Effector CD4-positive, alpha-beta T cell (primary cell): ENCODE measurements at places on chromosomes 11 and 22.

DNA sequence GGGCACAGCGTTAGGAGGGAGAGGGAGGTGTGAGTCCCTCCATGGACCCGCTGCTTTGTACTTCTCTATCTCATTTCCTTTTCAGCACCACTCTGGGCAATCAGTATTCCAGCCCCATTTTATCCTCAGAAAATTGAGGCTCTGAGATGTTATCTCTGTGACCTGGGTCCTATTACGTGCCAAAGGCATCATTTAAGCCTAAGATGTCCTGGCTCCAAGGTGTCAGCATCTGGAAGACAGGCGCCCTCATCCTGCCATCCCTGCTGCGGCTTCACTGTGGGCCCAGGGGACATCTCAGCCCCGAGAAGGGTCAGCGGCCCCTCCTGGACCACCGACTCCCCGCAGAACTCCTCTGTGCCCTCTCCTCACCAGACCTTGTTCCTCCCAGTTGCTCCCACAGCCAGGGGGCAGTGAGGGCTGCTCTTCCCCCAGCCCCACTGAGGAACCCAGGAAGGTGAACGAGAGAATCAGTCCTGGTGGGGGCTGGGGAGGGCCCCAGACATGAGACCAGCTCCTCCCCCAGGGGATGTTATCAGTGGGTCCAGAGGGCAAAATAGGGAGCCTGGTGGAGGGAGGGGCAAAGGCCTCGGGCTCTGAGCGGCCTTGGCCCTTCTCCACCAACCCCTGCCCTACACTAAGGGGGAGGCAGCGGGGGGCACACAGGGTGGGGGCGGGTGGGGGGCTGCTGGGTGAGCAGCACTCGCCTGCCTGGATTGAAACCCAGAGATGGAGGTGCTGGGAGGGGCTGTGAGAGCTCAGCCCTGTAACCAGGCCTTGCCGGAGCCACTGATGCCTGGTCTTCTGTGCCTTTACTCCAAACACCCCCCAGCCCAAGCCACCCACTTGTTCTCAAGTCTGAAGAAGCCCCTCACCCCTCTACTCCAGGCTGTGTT lies 829 bp upstream of the APOC3 start:
- no peak for DNase-seq

- no peak for DNase-seq
Observed at GRCh38 chr11:77502346-77502905, 28.5 kb upstream of the PAK1 start.

DNA sequence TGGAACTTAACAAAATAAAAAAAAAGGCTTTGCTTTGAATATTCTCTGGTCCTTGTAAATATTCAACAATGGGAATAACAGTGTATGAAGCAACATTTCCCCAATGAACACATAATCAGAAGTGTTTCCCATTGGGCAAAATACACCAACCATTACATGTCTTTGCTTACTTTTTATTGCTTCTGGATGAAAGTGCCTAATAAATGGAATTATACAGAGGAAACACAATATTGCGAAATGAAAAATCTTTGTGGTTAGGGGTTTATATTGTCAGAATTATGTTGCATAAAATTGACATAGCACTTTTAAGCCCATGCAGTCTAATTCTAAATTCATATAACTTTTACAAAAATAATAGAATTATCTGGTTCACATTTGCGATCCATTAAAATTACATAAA lies 386.4 kb downstream of the DCDC1 start:
- DNase-seq, result no peak

DNA sequence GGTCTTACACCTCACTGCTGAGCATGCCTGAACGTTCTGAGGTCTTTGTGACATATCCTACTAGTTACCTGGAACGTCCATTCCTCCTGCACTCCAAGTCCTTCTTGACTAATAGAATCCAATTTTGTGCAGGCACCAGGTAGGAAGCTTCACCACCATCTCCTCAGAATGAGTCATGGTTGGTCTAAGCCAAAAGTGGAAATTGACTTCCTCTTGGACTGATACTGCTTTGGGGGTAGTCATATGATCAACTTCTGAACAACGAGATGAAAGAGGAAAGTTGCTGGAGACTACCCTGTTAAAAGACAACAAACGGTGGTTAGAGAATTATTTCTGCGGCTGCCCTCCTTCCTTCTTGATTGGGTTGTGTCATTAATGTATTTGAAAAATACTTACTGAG lies 374.2 kb upstream of the LARGE1 start:
- no peak for DNase-seq

GRCh38 chr11:69369210-69369825 lies 75.4 kb downstream of the MYEOV start:
- no peak for DNase-seq

GRCh38 chr22:26995235-26995634 lies 337.8 kb downstream of the MIAT start:
- no peak for DNase-seq

GRCh38 chr11:117182551-117182935 lies 4.0 kb downstream of the SIDT2 start:
- no peak for DNase-seq

GRCh38 chr11:66051371-66051765 lies 796 bp upstream of the SF3B2 start:
- DNase-seq, result no peak

DNA sequence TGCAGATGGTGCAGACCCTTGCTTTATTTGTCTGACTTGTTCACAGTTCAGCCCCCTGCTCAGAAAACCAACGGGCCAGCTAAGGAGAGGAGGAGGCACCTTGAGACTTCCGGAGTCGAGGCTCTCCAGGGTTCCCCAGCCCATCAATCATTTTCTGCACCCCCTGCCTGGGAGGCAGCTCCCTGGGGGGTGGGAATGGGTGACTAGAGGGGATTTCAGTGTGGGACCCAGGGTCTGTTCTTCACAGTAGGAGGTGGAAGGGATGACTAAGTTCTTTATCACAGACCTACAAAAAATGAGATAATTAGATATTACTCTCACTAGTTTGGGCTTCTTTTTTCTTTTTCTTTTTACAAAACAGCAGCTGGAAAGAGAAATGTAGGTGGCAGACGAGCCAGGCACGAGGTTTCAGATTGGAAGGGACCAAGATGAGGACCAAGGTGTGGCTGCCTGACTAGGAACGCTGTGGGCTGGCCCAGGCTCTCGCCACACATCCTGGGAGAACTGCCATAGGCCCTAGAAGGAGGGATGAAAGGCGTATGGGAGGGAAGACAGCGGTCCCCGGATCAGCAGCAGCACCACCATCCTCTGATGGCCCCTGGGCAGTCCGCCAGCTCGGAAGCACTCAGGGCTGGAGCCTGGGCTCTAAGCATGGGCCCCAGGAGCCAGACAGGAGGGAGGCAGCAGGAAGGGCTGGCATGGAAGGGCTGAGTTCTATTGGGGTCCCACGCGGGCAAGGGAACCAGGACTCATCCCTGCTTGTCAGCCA lies 14.2 kb downstream of the TXN2 start:
- DNase-seq, result no peak

GRCh38 chr11:119340335-119341221 lies at the start of gene C1QTNF5:
C1QTNF5 (minus strand) TSS chr11:119340883; CDS start chr11:119340397, 486 bp downstream.
- no peak for DNase-seq

DNA sequence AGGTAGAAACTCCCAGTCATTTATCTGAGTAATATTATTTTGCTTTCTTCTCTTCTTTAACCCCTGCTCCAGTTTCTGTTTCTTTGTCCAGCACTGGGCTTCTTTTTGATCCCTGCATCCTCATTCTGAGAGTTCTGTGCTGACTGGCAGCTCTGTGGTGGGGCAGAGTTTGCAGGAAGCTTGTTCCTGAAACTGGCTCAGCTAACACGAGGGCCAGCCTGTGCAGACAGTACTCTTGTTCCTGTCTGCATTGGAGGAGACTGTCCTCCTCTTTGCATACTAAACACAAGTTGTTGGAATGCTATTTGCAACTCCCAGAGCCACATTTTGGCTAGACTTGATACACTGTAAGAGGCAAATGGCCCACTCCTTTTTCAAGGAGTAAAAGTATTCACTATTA lies 93.1 kb upstream of the HORMAD2 start:
- DNase-seq, result no peak

GRCh38 chr11:28243581-28243980 lies 135.4 kb downstream of the METTL15 start:
- DNase-seq, result no peak

GRCh38 chr22:23563111-23563510 lies 17.0 kb downstream of the IGLL1 start:
- no peak for DNase-seq

- peak; percentile 72 for DNase-seq
Observed at GRCh38 chr11:58567889-58568512, 7.7 kb downstream of the LPXN start.

- no peak for DNase-seq
Observed at GRCh38 chr11:77851503-77851902, 30.6 kb downstream of the AAMDC start.

GRCh38 chr11:2688381-2689231 lies 11.2 kb downstream of the KCNQ1OT1 start:
- no peak for DNase-seq

DNA sequence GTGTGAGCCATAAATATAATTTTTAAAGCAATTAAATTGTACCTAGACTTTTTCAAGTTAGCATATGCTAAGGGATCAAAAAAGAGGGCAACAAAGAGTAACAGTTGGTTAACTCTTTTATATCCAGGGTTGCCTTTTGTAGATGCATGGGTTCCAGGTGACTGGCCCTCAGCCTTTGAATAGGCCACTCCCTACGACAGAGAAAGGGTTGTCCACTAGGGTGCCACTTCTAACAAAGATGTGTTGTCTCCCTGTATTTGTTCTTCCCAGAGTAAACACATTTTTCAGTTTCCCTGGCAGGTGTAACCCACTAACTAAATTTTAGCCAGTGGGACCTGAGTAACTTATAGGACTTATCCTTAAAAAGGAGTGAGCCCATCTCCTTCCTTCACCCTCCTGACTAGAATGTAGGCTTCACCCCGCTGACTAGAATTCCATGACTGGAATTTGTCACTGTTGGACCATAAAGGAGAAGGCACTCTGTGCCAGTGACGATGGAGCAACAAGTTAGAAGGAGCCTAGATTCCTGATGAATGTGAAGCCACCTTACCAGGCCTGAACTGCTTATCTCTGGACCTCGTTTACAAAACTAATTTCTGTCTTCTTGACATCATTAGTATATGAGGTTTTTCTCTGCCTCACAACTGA lies 16.6 kb downstream of the TUG1 start:
- no peak for DNase-seq

- no peak for DNase-seq
Observed at GRCh38 chr11:23112987-23113886, 253.0 kb upstream of the CCDC179 start.

- DNase-seq, result no peak
Observed at GRCh38 chr11:130651066-130651855, 202.8 kb downstream of the ADAMTS15 start.

DNA sequence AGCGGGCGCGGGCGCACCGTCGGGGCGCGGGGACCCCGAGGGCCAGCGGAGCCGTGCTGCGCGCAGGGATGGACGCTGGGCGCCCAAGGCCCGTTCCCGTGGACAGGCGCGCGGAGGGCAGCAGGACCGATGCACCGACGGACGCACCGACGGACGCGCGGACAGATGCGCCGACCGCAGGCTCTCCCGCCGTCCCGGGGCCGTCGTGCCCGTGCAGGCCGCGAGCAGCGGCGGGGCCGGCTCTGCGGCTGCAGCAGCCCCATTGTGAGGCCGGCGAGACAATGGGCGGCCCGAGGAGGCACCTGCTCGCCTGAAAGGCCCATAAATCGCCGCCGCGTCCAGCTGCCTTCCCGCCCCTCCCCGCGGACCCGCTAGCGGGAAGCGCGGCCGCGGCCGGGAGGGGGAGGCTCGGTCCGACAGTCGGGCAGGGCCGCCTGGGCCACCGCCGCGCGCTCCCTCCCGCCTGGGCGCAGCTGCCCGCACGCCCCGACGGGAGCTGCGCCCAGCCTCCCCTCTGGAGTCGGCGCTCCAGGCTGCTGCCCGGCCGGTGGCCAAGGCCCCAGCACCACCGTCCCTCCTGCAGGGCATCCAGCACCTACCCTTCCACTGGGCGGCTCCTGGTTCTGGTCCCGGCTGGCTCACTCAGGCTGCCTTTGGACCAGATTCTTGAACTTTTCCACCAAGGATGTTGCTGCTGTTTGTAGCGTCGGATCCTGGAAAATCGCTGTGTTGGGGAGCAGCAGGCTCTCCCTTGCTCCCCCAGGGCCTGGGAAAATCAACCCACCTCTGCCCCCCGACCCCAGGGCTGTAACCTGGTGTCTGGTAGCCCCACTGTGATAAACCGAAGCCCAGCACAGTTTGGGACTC lies 15.8 kb downstream of the CDKN1C start:
- DNase-seq, result no peak

DNA sequence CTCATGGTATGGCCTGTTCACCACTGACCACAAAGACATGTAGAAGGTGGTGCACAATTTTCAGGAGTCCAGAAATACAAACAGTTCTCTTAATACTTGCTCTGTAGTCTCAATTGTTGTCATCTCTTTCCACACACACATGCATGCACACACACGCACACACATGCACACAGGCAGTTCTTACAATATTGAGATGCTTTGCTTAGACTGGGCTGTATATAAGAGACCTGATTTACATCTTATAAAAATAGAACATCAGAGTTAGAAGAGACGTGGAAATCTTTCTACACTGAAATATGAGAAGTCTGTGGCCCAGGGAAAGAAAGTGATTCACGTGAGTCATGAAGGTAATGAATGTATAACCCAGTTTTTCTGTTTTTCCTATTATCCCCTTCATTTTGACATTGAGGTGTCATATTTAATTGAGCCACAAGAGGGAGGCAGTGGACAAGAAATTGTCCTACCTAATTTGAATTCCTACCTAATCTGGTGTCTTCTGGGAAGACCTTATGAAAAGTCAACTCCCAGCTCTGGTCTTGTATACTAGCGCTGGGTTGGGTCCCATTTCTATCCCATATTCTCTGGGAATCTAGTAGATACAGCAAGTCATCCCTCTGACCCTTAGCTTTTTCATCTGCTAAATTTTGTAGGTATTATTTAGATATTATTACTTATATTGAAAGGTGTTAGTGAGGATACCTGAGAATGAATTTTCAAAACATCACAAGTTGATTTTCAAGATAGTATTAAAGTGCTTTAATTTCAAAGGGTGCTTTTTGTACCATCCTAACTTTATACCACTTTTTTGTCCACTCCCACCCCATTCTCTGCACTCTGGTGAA lies 14.9 kb upstream of the MS4A4A start:
- DNase-seq, result no peak

GRCh38 chr11:64742889-64743590 lies 902 bp downstream of the RASGRP2 start:
- DNase-seq, result peak; percentile 66

- DNase-seq, result no peak
Observed at GRCh38 chr11:74535371-74536160, 42.0 kb upstream of the LIPT2 start.

GRCh38 chr11:62694455-62695167 lies 5.3 kb upstream of the LRRN4CL start:
- peak; percentile 80 for DNase-seq
